ENCODE measurements at places on chromosomes 4 and X. TPM values are rescaled to one million over a fixed set of nuclear protein-coding genes. Genes with fewer than 3 reads are reported as not detected.

NXF2 gene
- 0.45 TPM for polyA plus RNA-seq

GYPB gene
- polyA plus RNA-seq, result 2.8 TPM

CXCL13 gene
- 0.56 TPM for polyA plus RNA-seq

XPNPEP2 gene
- 88.7 TPM for polyA plus RNA-seq

GAGE2A gene
- polyA plus RNA-seq, result not detected

DNA sequence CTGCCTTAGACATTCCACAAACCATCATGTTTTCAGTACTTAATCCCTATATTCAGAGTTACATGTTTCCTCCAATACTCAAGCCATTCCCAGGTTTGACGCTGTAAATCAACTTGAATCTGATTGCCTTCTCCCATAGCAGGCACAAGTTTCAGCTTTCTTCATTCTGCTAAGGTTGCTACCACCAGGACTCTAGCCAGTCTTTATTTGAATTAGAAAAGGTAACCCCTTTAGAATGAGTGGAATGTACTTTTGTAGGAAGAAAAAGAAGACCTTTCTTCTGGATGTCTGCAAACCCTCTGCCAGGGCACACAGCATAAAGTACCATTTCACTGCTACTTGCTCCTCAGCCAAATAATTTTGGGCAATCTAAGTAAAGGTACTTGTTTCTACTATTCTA lies 10.7 kb upstream of the RBMXL3 start:
- no peak for DNase-seq

- no peak for DNase-seq
Measured at GRCh38 chr4:16259889-16260246, 33.6 kb upstream of the TAPT1 start.

DNA sequence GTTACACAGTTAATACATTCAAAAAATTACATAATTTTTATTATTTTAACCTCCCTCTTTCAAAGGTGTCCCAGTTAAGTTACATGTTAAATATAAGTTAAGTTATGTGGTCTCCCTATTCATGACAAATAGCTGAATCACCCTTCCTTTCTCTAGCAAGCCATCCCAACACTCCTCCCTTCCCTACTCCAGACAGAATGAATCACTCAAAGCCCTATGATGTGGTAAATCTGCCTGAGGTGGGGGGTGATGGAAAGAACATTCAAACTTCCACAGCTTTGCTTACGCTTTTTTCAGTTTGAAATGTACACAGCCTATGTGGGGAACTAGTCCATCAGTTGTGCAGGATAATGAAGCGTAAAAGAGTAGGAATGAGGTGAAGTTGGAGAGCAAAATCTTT lies 90.2 kb downstream of the CXCL13 start:
- DNase-seq, result no peak

GRCh38 chr4:78784236-78784865 lies 8.2 kb downstream of the BMP2K start:
- no peak for DNase-seq

- DNase-seq, result no peak
Measured at GRCh38 chr4:52164116-52164515, 113.0 kb downstream of the SPATA18 start.

GRCh38 chr4:43380093-43380492 lies 487.6 kb downstream of the GRXCR1 start:
- no peak for DNase-seq

- DNase-seq, result peak; percentile 31
Measured at GRCh38 chrX:74924449-74925224, 615 bp downstream of the NEXMIF start.

GRCh38 chrX:97039363-97040029 lies 155.8 kb downstream of the RPA4 start:
- no peak for DNase-seq
